ENCODE measurements at places on chromosomes 1 and 21. TPM values are rescaled to one million over a fixed set of nuclear protein-coding genes. Genes with fewer than 3 reads are reported as not detected.

- peak; percentile 41 for DNase-seq
Observed at GRCh38 chr1:205774198-205775014, 876 bp downstream of the RAB29 start.

- no peak for DNase-seq
Observed at GRCh38 chr1:39657402-39657801, 14.5 kb downstream of the NT5C1A start.

DNA sequence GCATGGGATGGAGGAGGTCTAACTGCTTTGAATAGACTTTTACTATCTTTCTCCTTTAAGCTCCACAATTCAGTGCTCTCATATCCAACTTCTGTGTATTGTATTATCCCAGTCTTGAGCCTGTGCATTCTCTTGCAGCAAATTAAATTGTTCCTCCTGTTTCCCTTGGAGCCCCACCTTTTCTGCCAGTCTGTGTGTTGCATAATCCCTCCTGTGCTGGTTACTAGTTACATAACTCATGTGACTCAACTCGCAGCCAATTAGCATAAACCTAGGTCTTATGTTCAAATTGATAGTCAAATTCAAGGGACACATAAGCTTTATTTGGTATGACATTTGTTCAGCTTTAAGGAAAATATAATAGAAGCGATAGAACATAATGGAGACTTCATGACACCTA is 1863.5 kb downstream of the MRPL39 start:
- no peak for DNase-seq

DNA sequence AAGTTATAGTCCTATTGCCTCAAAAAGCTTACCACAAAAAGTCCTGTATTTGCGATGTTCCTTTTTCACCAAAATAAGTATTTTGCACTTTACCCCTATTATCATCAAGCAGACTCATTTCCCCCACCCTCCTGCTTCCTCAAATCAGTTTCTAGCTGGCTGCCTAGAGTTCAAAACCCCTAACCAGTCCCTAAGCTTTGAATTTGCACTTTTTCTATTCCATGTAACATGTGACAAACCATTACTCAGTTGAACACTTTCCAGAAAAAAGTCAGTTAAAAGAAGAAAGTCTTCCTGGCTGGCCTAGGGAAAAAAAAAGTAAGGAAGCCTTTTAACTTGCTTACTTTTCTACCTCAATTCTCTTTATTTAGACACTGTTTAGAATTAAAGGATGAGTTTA is 8.2 kb downstream of the CEP170 start:
- no peak for DNase-seq

DNA sequence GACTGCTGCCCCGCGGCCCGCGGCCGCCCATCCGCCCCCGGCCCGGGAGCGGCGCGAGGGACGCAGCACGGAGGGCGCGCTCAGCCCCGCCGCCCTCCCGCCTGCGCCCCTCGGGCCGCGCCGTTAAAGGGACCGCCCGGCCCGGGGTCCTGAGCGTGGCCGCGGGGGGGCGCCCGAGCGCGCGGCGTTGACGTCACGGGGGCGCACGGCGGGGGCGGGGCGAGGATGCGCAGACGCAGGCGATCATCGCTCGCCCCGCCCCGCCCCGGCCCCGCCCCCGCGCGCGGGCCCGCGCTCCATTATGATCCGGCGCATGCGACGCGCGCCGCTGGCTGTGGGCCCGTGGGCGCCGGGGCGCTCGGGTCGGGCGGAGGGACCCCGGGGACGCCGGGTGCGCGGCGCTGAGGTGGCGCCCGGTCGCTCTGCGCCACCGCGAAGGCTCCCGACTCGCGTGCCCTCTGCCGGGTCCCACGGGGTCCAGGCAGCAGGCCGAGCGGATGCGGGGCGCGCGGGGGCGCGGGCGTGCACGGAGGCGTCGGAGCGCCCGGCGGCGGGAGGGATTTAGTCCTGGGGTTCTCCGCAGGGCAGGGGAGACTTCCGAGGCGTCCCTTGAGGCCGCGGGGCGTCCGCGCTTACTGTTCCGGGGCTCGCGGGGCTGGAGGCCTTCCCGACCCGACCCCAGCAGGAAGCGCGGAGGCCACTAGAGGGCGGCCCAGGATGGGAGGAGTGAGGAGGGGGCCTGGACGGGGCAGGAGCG is at the start of gene DVL1:
Gene DVL1, minus strand, starts transcription at position 163 of the 757 bp plus-strand sequence. CDS start 353 bp downstream, outside the sequence.
- DNase-seq = peak; percentile 82

The SELP gene
- 2.7 TPM for total RNA-seq

GRCh38 chr1:81921344-81921743 is 120.6 kb downstream of the ADGRL2 start:
- DNase-seq = no peak

GRCh38 chr1:156064615-156065014 is 3.7 kb downstream of the RAB25 start:
- DNase-seq = no peak

The HFM1 gene
- total RNA-seq = 2.8 TPM

The MIXL1 gene
- not detected for total RNA-seq

The IVL gene
- total RNA-seq = not detected

The SPRR2B gene
- total RNA-seq = not detected

GRCh38 chr1:26542771-26543451 is 13.3 kb downstream of the RPS6KA1 start:
- DNase-seq = no peak

The PROK1 gene
- total RNA-seq = not detected

GRCh38 chr1:213457186-213457585 is 406.1 kb downstream of the RPS6KC1 start:
- DNase-seq = no peak

- no peak for DNase-seq
Observed at GRCh38 chr1:221031458-221032203, 152.4 kb downstream of the HLX start.

- peak; percentile 56 for DNase-seq
Observed at GRCh38 chr1:211326528-211327345, at the start of gene TRAF5. TRAF5 (plus strand) TSS chr1:211326833; CDS start chr1:211353240, 26,407 bp downstream.

DNA sequence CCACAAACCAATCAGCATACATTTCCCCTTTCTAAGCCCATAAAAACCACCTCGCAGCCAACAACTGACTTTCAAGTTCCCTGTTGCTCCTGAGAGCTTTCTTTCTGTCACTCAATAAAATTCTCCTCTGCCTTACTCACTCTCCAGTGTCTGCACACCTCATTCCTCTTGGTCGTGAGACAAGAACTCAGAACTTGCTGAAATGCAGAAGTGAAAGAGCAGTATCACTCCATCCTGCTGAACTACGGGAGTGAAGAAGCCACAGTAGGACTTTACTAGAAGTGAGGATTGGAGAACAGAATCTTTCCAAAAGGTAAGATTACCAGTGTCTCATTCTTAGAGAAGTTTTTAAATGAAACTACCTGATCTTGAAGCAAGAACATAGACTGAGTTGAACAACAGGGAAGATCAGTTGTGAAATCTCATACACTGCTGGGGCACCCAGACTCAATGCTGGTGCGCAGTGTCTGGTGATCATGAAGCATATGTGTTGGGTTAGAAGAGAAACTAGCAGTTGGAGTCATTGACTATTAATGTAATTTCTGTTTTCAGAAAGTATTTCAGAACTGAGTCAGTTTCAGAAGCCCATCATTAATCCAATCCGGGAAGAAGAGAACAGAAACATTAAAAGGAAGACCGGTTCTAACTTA is 726.9 kb upstream of the TMPRSS15 start:
- DNase-seq = no peak

The CORT gene
- total RNA-seq = 0.28 TPM

GRCh38 chr1:157600236-157600635 is 2.4 kb upstream of the FCRL4 start:
- DNase-seq = no peak

- DNase-seq = no peak
Observed at GRCh38 chr21:43679951-43680350, 20.6 kb downstream of the RRP1B start.

DNA sequence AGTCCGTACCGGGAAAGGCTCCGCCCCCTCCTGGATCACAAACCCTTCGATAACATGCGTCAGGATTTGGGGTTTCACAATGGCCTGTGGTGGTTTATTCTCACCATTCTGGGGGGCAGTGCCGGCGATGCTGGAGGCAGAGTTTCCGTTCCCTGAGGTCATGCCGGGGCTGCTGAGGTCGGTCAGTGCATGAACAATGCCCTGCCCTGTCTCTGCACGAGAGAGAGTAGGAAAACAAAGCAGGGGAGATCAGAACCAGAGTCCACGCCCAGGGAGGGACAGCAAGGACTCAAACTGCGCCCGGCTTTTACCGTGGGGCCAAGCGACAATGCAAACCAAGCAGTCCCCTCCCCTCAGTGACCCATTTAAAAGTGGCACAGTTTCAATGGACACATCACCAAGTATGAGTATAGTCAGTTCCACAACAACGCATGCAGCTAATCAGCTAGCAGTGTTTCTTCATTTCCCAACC is 13.2 kb upstream of the A3GALT2 start:
- DNase-seq = no peak

- DNase-seq = no peak
Observed at GRCh38 chr1:114149211-114149610, 4.5 kb downstream of the SYT6 start.

DNA sequence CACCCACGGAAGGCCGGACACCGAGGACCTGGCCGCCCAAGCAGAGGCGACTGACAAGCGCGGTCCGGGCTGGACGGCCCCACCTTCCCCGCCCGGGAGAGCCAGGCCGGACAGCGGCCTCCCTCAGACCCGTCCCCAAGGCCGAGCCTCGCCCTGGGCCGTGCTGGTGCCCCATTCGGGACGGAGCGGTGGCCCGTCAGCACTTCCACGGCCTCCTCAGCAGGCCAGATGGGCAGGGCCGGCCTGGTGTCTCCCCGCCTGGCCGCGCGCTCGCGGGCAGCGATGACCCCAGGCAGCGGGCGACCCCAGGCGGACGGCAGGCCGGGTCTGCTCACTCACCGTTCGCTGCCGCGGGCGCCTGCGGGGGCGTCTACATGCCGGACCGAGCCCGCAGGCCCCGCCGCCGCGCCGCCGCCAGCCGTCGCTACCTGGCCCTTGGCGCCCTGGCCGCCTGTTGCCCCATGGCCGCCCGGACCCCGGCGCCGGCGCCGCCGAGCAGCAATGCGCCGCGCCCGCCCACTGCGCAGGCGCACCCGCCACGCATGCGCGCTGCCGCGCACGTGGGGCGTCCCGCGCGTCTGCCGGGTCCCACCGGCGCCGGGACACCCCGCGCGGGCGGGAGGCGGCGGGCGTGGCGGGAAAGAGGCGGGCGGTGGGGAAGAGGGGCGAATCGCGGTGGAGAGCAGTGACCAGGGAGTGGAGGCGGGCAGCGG is at the start of gene NADK:
Gene NADK, minus strand, starts transcription at position 521 of the 713 bp plus-strand sequence. CDS start 13,064 bp downstream, outside the sequence.
- DNase-seq = peak; percentile 75

The RPTN gene
- not detected for total RNA-seq

- DNase-seq = no peak
Observed at GRCh38 chr1:12587981-12588640, 29.9 kb downstream of the DHRS3 start.

GRCh38 chr21:45109831-45110492 is 35.6 kb downstream of the ADARB1 start:
- no peak for DNase-seq

The SLC35F3 gene
- 0.37 TPM for total RNA-seq

GRCh38 chr1:7538033-7538432 is 233.1 kb upstream of the VAMP3 start:
- DNase-seq = no peak

DNA sequence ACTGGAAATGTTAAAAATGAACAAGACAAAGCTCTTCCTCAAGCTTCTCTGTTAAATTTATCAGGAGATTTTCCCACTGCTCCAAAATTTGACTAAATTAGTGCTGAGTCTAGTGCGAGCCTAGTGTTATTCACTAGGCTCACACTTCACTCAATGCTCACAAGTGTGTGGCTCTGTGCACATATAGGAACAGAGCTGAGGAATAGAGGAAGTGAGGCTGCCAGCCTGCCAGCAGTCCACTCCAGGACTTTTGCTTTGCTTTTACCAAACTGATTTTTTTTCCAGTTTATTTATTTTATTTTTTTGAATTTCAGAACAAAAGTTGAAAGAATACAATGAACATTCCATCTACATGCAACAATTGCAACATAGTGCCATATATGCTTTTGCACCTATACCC is 87.2 kb downstream of the VAV3 start:
- no peak for DNase-seq

DNA sequence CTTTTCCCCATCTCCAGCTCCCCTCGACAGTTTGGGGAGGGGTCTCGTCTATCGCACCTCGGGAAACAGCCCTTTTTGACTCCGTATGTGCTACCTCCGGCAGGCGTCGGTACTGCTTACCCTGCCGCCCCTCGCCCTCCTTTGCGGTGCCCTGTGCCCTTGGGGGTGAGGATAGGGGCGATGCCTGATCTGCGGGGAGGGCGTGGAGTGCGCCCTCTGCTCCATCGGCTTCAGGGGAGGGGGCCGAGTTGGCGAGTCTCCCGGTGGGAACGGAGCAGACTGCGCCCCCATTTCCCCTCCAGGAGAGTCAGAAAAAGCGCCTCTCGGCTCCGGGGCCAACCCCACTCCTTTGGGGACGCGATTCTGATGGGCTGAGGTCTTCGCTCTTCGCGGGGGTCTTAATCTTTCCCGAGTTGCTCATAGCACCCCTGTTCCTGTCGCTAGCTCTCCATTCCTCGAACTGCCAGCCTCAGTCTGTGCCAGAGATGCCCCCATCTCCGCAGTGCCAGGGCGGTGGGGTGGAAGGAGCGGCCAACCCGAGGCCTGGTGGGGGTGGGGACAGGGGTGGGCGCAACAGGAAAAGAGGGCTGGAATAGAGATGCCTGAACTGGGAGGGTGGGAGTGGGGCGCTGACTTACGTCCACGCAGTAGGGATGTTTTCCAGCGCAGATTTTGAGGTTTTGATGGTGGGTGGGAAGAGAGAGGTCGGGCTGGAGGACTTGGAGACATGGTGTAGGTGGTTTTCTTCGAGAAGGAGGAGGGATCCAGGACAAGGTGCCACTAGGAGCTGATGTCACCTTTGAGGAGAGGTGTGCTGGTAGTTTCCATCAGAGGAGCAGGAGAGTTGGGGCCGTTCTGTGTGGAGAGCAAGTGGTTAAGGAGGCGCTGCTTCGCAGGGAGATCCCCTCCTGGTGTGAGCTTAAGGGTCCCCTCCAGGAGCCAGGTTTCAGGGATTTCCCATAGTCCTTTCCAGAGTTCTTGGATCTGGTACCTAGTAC is 674 bp downstream of the PPFIA4 start:
- DNase-seq = no peak

DNA sequence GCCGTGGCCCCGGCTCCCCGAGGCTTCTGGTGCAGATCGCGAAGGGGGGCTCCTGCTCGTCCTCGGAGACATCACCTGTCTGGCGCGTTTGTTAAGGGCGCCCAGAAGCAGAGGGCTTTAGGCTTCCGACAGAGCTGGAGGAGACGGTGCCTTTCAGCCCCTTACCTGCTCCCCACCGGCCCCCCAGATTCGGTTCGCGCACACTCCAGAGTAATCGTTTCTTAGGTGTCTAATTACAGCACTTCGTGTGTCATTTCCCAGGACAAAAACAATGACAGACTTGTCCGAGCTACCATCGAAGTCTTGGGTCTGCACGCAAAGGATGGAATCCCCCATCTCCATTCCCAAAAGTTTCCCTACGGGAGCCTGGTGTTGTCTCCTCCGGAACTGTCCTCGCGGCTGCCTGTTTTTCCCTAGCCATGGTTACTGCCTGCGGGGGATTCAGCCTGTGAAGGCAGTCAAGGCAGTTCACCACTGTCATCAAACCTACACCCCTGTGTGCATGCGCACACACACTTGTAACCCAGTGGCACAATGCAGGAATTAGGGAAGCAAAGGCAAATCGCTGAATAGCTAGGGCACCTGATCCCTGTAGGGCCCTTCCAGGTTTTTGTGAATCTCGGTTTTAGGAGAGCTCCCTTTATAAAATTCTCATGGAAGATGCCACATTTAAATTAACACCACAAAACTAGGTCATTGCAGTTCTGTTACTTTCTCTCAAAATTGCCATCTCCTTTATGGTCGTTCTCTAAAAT is 738 bp upstream of the CDC42BPA start:
- peak; percentile 46 for DNase-seq

GRCh38 chr21:21612466-21612865 is 614.3 kb downstream of the NCAM2 start:
- DNase-seq = no peak

The ST6GALNAC5 gene
- total RNA-seq = not detected
